ENCODE measurements at places on chromosomes 12 and 14.

DNA sequence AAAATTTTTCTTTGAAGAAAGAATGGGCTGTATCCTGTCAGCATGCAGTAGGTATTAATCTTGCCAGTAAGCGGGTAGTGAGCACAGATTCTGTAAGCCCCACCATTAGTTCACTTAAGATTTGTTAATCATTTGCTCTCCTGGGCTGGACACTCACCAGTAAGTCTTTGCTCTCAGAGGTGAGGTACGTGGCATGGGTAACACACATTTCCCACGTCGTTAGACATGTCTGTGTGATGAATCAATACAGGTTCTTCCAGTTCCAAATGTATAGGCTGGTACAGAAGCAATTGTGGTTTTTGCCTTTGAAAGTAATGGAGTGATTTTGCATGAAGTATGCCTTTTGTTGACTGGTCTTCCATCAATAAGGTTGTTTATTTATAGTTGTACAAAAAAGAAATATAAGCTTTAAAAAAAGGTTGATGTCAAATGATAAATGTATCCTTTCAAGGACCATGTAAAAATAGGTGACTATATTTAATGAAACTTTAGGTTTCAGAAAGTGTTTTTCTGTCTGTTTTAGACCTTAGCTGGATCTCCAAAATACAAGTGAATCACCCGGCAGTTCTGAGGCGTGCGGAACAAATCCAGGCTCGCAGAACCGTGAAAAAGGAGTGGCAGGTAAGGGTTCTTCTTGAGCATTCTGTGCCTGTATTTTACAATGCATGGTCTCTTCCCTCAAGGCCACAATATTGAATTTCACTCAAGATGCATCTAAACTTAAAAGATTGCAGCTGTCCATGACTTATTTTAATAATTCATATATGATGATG lies 45.5 kb downstream of the DERA start:
- no peak for DNase-seq

DNA sequence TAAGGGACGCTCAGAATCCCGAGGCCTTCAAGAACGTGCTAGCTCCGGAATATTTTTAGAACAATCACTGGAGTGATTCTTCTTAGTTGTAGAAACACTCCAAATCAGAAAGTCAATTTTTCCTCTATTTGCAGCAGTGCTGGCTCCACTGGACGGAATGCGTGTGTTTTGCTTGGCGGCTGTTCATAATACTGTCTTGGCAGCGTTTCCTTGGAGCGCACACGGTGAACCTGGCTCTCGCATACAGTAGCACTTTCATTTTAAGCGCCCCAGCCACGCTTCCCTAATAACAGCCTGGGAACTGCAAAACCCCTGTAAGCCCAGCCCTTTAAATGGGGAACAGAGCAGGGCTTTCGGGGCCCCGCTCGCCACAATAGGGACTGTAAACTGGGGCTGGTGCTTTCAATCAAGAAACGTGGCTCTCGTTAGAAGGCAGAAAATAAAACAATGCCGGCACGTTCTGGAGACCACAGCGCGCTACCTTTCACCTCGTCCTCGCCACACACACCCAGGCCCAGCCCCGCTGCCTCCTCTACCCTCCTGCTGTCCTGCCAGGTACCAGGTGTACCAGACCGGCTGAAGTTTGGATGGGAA lies 79.9 kb downstream of the BCL11B start:
- no peak for DNase-seq

DNA sequence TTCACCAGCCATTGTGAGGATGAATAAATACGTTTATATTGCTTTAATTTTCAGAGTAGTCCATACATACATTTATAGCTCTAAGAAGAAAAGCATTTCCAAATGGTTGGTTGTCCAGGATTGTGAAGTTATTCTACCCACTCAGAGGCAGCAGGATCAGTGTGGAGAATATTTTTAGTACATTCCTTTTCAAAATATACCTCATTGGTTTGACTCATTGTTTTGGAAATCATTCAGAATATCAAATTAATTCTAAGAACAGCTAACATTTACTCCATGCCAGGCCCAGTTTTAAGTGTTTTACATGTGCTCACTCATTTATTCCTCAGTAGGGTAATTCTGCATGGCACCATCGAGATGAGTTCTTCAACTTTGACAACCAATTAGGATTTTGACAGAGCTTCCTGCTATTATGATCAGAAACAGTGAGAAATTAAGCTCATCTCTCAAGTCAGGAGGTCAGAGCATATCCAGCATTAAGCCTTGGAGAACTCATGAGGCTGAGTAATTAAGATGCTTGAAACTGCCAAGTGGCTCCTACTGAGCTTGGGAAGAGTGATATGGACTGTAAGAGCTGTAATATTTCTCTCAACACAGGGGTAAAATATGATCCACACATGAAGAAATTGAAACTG lies 153.3 kb upstream of the CLEC14A start:
- DNase-seq = no peak

GRCh38 chr12:11070999-11071398 lies 8.9 kb upstream of the TAS2R46 start:
- no peak for DNase-seq

- no peak for DNase-seq
Observed at GRCh38 chr14:49945448-49946319, 52.8 kb downstream of the ARF6 start.

DNA sequence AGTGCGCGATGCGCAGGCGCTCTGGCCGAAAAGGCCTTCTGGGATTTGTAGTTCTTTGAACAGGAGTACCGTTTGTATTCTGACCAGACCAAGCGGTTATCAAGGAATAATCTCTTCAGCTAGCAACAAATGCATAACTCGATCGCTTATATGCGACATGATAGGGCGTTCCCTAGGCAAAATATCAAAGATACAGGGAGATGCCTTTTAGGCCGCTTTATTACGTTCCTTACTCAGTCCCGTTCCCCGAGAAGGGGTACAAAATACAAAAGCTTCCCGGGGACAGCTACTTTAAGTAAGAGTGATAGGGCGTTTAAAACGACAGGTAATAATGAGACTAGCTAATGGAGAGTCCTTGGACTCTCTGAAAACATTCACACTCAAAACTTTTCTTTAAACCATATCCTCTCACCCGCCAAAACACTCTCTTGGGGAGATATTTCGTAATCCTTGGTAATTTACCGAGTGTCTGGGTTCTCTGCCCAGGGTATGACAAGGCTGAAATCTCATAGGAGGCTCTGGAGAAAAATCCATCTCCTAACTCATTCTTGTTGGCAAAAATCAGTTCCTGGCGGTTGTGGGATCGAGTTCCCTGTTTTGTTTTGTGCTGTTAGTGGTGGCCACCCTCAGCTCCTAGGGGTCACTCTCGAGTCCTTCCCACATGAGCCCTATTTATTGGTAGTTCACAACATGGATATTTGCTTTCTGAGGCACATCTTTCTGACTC lies 412 bp upstream of the SNW1 start:
- no peak for DNase-seq

DNA sequence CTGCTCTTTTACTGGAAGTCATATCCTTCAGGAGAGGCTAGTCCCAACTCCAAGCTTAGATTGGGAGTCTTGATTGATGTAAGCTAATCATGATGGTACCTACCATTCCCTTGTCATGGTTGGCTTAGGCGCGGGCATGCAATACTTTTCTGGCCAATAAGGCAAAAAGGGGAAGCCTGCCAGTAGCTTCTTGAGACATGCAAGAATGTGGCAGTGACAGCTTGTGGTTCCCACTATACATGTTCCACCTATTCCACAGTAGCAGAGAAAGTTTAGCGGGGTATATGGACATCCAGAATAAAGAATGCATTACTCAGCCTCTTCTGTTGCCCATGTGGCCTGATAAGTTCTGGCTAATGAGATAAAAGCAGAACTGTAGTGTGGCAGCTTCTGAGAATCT lies 55.0 kb downstream of the AP5M1 start:
- no peak for DNase-seq

GRCh38 chr12:86015026-86015425 lies 140.9 kb downstream of the NTS start:
- no peak for DNase-seq

DNA sequence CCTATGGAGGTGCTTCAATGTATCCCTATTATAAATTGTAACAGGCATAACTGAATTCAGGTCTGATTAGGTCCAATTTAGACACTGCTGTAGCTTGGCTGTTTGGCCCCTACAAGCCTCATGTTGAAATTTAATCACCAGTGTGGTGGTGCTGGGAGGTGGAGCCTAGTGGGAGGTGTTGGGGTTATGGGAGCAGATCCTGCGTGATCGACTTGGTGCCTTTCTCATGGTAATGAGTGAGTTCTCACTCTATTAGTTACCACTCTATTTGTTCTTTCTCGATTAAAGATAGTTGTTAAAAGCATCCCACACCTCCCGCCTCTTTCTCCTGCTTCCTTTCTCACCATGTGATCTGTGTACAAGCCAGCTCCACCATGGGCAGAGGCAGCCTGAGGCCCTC lies 122.1 kb downstream of the FOXA1 start:
- no peak for DNase-seq
